Fibroblast of villous mesenchyme (primary cell): ENCODE measurements at places on chromosomes 2 and 18. TPM values are rescaled to one million over a fixed set of nuclear protein-coding genes. Genes with fewer than 3 reads are reported as not detected.

DNA sequence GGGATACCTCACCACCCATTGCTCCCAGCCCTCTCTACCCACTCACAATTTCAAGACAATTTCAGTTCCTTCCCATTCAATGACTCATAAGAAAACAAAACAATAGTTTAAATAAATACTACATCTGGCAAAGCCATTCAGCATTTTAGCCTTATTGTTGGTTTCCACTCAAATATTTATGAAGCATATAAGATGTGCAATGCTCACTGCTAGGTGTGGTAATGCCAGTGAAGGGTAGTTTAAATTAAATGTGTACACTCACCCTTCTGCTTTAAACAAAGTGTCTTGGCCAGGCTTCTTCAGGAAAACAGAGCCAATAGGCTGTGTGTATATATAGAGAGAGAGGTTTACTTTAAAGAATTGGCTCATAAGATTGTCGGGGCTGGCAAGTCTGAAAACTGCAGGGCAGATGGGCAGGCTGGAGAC lies 37.0 kb downstream of the INO80C start:
- DNase-seq = peak; percentile 56

DNA sequence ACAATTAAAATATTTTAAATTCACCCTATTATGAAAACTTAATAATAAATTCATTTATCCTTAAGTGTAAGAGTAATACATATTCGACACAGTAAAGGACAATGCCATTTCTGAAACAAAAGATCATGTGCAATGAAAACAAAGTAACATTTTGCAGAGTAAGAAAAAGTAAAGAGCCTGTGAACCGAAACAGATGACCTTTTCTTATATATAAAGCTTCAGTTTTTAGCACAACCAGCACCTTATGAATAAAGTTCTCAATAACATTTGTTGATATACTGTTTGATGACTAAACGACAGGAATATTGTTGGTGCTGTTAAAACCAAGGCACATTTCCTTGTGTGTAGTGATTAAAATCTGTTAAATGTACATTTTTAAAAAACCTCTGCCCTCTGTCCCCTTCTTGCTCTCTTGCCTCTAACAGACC lies 1.5 kb downstream of the PELI1 start:
- no peak for DNase-seq

- no peak for DNase-seq
These were observed 645.5 kb upstream of the ID2 start for GRCh38 chr2:8036366-8036765.

The DSC1 gene
- not detected in 2 replicates for total RNA-seq

The UGT1A4 gene
- total RNA-seq = not detected in 2 replicates

- no peak for DNase-seq
These were observed 42.5 kb upstream of the FOSL2 start for GRCh38 chr2:28350196-28350595.

DNA sequence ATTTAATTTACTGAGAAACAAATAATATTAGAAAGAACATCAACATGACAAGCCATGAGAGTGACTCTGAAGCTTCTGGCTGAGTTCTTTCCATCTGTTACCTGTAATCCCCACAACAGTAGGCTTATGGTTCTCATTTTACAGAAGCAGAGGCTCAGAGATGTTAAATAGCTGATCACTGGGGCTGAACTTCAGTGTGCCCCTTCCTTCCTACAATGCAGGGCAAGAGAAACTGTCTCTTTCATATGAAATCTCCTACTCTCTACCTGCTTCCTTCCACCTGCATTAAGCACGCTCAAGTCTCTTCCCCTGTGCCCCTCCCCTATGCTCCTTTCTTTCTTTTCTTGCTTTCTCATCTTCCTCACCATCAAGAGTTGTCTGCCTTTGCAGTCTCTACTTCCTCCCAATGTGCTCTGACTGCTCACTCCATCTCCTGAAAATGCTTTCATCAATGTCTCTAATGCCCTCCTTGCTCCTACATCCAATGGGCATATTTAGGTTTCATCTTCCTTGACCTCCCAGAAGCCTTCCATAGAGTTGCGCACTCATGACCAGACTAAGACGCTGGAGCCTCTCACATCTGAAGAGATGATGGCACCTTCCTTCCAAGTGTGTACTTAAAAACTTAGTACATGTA lies 23.7 kb downstream of the APOB start:
- no peak for DNase-seq

DNA sequence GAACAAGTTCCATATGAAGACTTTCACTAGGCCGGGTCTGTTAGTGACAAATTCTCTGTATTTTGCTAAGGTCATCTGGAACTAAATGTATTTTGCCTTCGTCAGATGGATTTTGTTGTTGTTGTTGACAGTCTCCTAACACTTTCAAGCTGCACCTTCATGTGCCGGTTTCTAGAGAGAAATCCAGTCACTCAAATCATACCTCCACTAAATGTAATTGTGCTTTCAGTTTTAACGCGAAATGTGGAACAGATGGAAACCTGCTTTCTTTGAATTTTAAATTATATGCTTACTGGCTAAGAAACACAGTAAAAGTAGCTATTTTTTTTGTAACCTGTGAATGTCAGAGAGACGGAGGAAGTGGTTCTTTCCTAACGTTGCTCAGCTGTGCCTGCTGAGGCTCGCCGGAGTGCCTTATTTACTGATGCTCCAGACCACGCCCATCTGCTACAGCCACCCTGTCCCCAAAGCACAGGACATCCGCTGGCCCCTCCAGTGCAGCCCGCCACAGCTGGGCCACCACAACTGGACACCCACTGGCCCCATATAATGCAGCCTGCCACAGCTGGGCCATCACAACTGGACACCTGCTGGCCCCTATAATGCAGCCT lies 134.7 kb downstream of the PXDN start:
- no peak for DNase-seq

DNA sequence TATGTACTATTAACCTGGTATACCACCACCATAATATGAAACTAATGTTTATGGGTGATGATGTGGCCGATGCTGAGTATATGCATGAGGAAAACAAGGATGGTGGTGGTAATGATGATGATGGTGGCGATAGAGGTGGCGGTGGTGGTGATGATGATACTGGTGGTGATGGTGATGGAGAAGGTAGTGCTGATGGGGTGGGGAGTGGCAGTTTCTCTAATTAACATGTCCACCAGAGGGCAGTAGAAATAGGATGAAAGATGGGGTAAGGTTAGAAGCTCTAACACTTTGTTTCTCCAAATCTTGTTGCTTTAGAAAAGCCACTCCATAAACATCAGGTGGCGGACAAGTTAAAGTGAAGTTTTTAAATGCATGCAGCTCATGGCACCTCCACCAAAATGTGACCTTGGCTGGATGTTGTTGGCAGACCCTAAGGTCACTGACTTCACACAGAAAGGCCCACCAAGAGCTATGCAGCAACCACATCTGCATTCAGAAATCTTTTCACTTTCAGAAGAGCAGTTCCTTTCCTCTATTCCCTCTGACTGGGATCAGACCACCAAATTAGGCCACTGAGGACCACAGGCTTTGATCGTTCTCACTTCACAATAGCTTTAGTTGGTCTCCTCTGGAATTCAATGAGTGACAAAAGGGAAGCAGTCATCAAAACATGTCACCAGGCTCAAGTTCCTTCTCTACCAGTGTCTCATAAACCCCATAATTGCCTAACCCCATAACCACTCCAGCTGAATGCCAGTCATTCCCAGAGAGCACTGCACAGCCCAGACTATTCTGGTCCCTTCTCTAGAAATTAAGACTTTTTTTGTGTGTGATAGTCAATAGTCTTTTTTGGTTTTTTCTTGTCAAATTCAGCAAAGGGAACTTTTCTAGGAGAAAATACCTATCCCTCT lies 7.5 kb upstream of the BCL11A start:
- DNase-seq = no peak

DNA sequence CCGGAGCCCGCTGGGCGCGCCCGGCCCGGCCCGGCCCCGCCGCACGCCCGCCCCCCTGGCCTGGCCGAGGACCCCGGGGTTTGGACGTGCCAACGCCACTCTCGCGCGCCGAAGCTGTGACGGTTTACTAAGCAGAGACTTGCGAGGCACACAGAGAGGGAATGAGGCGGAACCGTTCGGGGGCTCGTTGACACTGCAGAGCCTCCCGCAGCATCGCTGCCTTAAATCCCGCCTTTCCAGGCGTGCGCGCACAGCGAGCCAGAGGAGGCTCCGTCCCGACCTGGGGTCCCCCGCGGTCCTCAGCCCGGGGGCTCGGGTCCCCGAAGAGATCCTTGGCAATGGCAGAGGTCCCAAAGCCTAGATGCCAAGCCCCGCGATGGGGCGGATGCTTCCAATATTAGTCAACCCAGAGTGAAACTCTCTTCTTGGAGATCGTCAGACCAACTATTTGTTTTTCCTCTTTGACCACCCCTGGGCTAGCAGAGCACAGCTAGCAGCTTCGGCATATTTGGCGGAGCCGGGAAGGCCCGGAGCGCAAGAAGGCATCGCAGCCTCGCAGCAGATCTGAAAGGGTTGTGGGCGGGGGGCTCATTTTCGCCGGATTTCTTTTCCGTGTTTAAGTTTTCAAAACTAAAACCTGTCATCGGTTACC lies at the start of gene ZNF385B:
Gene ZNF385B (minus strand): TSS at position 197 of the 652 bp plus-strand sequence.
- DNase-seq = no peak

GRCh38 chr2:24336811-24337210 lies 23.5 kb downstream of the ITSN2 start:
- DNase-seq = no peak

The ASXL3 gene
- under 0.01 and 0.64 TPM in 2 replicates for total RNA-seq
